ENCODE measurements at places on chromosomes 1 and 21.

DNA sequence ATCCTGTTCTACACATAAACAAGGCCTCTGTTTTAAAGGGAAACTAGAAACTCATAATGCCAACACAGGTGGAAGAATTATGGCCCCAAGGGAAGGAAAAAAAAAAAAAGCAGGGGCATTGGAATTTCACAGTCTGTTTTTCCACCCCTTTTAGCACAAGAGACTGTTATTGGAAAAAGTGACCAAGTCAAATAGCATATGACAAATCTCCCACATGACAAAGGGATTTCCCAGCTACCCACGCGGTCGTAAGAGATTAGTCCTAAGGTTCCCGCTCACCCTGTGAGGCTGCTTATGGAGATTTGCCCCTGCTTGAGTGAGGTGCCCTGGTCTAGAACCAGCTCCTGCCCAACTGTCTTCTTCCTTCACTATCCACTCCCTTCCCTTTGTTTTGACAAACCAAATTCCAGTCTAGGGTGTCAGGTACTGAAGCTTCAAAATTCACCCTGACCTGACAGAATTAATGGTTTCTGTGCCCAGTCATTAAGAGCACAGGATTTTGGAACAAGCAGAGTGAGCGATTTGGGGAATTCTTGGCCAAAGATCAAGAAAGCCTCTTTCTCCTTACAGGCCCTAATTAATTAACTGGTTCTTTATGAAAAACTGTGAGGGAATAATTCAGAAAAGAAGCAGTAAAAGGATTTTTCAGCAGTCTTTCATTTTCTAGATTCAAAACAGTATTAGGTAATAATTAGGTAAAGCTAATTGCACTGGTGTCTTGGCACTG, 107.3 kb downstream of the NMNAT2 start:
- DNase-seq, result no peak

GRCh38 chr1:220410611-220411010, 117.3 kb upstream of the MARK1 start:
- DNase-seq, result no peak

- no peak for DNase-seq
Observed at GRCh38 chr21:41901099-41901498, 22.0 kb upstream of the PRDM15 start.

GRCh38 chr1:56188855-56189254, 390.5 kb downstream of the PLPP3 start:
- DNase-seq, result no peak

- DNase-seq, result no peak
Observed at GRCh38 chr21:26810676-26811415, 34.4 kb downstream of the ADAMTS1 start.

DNA sequence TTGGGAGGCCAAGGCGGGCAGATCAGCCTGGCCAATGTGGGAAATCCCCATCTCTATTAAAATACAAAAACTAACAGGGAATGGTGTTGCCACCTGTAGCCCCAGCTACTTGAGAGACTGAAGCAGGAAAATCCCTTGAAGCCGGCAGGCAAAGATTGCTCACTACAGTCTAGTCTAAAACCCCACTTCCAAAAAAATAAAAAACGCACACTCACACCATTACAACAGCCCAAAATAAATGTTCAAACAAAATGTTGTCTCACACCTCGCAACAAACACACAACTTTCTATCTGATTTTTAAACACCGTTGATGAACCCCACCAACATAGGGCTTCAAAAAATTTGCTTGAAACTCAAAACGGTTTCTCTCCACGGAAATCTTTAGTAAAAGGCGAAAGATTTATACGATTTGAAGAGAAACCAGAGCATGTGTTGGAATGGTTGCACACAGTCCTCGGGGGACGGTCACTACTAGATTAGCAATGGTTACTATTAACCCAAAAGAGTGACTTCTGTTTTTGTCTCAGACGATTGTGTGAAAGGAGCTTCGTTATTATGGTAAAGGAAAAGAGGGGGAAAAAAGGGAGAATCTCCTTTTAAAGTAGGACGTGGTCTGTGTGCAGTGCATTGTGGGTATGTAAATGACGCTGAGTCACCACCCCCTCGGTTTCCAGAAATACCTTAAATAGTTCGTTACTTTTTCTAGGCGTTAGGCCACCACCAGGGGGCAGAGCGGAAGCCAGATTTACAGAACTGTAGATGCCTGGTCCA, at the start of gene RNU5D-1:
RNU5D-1 (minus strand) TSS at position 430 of the 772 bp plus-strand sequence.
- DNase-seq, result peak; percentile 93

DNA sequence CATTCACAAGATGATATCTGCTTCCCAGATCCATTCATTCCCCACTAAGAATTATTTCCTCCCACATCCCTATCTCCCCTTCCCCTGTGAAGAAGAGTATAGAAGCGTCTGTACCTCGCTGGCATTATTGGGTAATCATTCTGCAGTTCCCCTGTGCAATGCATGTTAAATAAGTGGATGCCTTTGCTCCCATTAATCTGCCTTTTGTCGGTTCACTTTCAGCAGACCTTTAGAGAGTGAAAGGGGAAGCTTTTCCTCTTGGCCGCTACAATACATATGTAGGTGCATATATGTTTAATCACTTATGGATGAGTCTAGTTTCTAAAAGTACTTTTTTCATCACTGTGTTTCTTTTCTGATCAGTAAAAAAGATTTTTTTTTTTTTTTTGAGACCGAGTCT, 7.0 kb downstream of the CLCN6 start:
- DNase-seq, result no peak

DNA sequence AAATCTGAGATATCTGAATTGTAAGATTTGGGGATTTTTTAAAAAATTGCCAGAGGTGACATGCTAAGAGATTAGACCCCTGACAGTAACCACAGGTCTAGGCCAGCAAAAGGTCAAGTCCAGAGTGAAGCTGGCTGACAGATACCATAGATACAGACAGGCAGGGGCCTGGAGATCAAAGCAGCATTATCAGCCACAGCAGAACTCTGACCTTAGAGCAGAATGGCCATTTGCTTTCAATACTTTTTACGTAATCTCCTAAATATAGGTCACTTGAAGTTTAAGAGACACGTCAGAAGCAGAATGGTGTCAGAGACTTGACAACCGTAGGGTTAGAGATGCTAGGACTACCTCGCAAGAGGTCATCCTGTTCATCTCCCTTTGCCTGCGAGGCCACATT, 40.8 kb upstream of the RXRG start:
- no peak for DNase-seq

DNA sequence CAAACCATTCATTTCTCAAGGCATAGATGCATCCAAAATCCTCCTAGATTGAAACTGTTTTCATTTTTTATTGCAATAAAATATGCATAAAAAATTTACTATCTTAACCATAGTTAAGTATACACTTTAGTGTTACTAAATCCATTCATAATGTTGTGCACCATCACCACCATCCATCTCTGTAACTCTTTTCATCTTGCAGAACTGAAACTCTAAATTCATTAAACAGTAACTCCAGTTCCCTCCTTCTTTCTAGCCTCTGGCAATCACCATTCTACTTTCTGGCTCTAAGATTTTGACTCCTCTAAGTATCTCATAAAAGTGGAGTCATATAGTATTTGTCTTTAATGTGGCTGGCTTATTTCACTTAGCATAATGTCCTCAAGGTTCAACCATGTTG, 236.8 kb downstream of the SMYD3 start:
- DNase-seq, result no peak

DNA sequence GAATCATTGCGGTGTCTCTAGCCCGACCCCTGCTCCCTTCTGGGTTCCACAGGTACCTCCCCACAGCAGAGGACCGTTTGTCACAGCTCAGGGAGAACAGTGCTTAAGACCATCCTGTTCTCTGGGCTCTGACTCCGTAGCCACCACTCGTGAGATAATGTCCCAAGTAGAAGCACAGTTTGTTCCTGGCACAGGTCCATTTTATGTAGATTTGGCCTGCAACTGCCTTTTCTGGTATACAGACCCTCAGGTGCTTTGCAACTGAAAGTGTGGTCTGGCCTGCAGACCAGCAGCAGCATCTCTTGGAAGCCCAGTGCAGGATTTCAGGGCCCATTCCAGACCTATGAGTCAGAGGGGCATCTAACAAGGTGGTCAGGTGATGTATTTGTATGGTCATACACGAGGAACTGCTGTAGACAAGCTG, 28.4 kb upstream of the TMEM125 start:
- DNase-seq, result no peak

GRCh38 chr1:17875882-17876280, 120.7 kb downstream of the ACTL8 start:
- no peak for DNase-seq

- DNase-seq, result no peak
Observed at GRCh38 chr21:42708107-42708506, 54.7 kb downstream of the PDE9A start.
